Activated naive CD4-positive, alpha-beta T cell treated with anti-CD3 and anti-CD28 coated beads for 36 hours (primary cell): ENCODE measurements at places on chromosomes 7 and 10. TPM values are rescaled to one million over a fixed set of nuclear protein-coding genes. Genes with fewer than 3 reads are reported as not detected.

Gene GLI3
- total RNA-seq, result 0.32 TPM

Gene OR9A2
- not detected for total RNA-seq

Gene SCIN
- 0.05 TPM for total RNA-seq

- DNase-seq, result no peak
Measured at GRCh38 chr10:103871006-103871405, 15.6 kb upstream of the SH3PXD2A start.

GRCh38 chr10:13291821-13292773, 7.8 kb downstream of the PHYH start:
- no peak for DNase-seq

- no peak for DNase-seq
Measured at GRCh38 chr10:36280321-36280741, 638.2 kb upstream of the FZD8 start.

GRCh38 chr10:59781511-59781910, 28.3 kb upstream of the MRLN start:
- DNase-seq, result no peak

DNA sequence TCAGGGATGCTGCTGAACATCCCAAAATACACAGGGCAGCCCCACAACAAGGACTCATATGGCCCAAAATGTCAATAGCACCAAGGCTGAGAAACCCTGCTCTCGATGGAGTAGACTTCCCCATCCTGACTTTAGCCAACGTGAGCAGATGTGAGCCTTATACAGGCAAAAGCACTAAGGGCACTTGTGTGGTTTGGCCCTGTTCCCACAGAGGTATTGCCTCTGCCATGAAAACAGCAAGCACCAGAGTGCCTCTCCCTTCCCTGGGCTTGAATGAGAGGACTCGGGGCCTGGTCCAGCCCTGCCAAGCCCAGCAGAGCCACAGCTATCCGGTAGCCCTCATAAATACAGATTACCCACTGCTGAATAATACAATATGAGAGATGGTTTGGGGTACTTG, 47.5 kb downstream of the ACSM6 start:
- no peak for DNase-seq

DNA sequence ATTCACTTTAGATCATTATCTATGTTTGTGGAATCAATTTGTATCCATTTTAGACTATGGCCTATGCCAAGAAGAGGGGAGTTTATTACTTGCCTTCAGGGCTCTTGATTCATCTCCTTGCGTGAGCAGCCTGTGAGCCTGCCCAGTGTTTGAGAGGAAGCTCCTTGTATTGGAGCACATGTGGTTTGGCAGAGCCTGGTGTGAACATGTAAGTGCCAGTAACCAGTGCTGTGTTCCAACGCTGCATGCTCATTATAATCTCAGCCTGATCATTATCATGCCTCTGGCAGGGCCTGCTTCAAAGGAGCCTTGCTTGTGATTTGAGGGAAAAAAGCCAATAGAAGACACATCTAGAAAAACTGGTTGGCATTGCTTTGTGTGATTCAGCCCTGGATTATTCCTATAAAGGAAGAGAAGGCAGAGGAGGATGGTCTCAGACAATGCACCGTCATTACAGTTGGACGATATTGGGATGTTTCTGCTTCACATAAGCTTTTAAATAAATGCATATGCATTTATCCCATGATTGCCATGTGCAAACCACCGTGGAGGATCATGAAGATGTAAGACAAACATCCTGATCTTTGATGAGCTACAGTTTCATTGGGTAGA, 203.4 kb upstream of the AHR start:
- DNase-seq, result no peak

- DNase-seq, result no peak
Measured at GRCh38 chr7:36400606-36401005, 10.9 kb downstream of the ANLN start.

DNA sequence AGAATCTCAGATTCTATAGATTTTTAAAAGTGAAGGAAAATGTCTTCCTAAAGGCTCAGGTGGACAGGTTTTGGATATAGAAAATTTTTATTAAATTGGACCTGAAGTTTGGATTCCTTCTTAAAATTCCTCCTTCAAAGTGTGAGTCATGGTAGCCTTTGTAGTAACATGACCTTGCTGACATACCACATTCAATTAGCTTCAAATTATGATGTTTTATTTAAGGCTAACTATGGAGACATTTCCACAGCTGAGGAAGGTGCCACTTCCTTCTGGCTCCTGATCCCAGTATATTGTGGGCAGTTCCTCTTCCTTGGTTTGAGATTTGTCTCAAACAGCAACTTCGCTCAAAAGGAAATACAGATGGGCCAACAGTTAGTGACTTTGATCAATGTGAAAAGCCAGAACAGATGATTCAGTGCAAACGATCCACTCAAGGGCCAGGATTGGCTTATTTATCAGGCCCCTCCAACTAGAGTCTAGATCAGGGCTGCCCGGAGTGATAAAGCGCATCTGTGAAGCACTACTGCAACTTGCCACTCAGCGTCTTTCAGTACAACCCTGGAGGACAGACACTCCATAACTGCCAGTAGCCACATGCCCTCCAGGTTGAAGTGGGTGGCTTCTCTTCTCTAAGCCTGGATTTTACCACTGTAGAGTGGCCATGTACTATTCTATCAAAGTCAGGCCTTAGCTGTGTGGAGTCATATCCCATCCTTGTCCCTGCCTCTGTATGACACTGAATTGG, 573.5 kb downstream of the KIF20B start:
- no peak for DNase-seq

GRCh38 chr7:55050281-55050680, 31.5 kb downstream of the EGFR start:
- DNase-seq, result no peak

Gene CHAT
- total RNA-seq, result not detected

Gene TCTN3
- 19.2 TPM for total RNA-seq

GRCh38 chr7:155744971-155745683, 67.1 kb downstream of the SHH start:
- DNase-seq, result no peak

Gene STEAP1
- 2.6 TPM for total RNA-seq

DNA sequence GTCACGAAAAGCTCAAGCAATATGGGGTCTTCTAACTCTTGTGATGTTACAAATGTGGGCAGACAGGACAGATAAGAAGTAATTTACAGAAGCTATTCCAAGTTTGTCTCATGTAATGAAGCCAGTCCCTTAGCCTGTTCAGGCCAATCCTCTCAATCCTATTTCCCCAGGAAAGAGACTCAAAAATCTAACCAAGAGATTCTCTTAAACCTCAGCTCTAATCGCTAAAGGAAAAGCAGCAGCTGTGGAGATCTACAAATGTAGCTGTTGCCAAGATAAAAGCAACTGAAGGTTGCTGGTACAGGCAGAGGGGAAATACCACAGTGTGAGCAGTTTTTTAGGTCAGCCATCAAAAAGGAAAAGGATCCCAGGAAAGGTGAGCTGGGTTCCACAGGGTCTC, 39.3 kb downstream of the ANK3 start:
- no peak for DNase-seq

- no peak for DNase-seq
Measured at GRCh38 chr10:10996966-10997620, 20.6 kb upstream of the CELF2 start.

- DNase-seq, result no peak
Measured at GRCh38 chr7:83985821-83986220, 208.8 kb downstream of the SEMA3A start.

GRCh38 chr7:84339306-84339705, 144.7 kb upstream of the SEMA3A start:
- DNase-seq, result no peak

Gene CNNM1
- total RNA-seq, result 0.81 TPM

DNA sequence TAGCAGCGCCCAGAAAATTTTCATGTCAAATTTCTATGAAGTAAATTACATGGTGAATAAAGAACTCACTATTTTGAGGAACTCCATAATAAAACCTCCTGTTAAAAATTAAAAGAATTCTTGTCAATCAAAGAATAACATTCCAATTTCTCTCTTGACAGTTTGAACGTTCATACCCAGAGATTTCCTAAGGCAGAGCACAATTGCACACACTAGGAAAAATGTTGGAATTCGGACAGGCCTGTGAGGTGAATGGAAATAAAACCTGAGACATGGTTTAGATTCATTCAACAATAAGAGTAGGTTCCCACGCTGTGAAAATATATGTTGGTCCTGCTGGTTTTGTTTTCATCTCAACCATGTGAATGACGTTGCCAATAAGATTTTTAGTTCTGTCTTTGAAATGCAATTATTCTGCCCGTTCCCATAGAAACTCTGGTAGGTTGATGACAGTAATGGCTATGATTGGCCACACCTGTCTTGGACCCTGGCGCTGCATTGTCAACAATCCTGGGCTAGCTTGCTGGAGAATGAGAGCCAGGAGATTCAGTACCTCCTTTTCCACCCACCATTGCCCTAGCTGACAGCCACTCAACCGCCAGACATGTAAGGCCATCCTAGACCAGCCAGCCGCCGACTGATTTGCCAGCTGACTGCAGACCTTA, 43.3 kb upstream of the RAPGEF5 start:
- no peak for DNase-seq

DNA sequence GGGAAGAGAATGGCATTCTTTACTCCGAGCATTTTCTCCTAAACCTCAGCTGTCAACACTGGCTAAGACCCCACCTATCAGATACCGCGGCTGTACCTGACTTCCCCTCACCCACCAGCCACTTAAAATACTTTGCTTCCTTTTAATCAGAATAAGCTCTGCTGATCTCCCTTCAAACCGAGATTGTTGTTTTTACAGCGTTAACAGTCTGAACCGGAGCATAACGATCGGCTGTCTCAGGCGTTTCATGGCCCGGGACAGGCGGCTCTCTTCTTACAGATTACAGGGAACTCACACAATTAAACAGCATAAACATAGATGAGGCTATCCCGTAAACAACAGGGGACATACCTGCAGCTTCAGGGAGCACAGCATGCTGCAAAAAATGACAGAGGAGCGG, 174.3 kb upstream of the RNF32 start:
- DNase-seq, result no peak

GRCh38 chr10:96502561-96503282, 11.0 kb downstream of the TLL2 start:
- DNase-seq, result no peak

GRCh38 chr10:126425032-126425431, 36.8 kb upstream of the ADAM12 start:
- DNase-seq, result no peak

Gene GHRHR
- not detected for total RNA-seq

DNA sequence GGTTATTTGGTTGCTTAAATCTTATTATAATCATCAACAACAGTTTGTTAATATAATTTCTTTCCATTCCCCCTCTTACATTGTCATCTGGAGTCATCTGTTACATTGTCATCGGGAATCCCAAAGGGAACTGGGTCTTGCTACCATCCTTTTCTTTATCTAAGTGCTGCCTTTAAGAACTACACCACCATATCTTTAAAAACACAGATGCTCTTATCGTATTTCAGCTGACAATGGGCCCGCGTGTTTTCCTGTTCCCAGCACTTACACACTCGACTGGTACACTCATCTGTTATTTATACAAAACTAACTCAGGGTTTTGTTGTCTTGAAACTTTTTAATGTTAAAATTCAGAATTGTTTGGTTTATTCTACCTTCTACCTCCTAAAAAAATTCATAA, 256.2 kb upstream of the MGMT start:
- no peak for DNase-seq

Gene KCNH2
- total RNA-seq, result 0.17 TPM

Gene AKR1D1
- total RNA-seq, result not detected

- peak; percentile 9 for DNase-seq
Measured at GRCh38 chr7:4085937-4086691, 596.0 kb upstream of the FOXK1 start.

Gene RNF148
- total RNA-seq, result not detected

GRCh38 chr7:18538554-18539250, 43.2 kb downstream of the HDAC9 start:
- DNase-seq, result peak; percentile 4

DNA sequence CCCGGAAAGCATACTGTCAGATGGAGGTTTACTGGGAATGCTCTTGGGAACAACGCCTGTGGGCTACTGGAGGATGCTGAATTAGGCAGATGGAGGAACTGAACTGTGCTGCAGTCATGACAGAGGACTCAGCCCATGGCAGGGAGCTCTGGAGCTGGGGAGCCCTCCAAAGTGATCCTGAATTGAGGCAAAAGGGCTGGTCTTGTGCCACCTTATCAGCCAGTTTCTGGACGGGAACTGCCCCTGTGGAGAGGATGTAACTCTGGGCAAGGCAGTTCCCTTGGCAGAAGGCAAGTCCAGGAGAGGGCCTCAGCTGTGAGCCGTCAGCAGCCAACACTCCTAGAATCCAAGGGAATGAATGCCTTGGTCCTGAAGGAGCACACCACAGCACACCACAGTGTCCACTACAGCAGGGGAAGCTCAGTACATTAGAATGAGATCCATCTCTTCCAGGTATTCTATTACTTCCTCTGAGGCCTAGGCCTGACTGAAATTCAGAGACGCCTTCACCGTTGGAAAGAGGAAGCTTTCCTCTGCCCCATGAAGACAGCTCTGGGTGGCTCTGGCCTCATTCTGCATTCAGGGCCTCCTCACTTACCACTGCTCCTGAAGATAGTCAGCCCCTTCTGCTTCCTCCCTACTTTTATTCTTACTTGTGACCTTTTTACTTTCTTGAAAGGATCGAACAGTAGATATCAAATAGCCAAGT, 139.6 kb upstream of the GPR26 start:
- no peak for DNase-seq

GRCh38 chr10:95391164-95391563, 100.4 kb upstream of the PDLIM1 start:
- no peak for DNase-seq

Gene RPS24
- total RNA-seq, result 2,424 TPM

GRCh38 chr7:51080622-51081269, 235.9 kb downstream of the COBL start:
- no peak for DNase-seq

Gene DRGX
- not detected for total RNA-seq

GRCh38 chr7:90512821-90513254, 43.4 kb downstream of the PTTG1IP2 start:
- no peak for DNase-seq

- DNase-seq, result no peak
Measured at GRCh38 chr10:14365266-14365665, 34.5 kb upstream of the FRMD4A start.

Gene STEAP4
- not detected for total RNA-seq

Gene HOXA11
- total RNA-seq, result not detected

GRCh38 chr7:47471358-47471703, 110.6 kb downstream of the TNS3 start:
- no peak for DNase-seq
